Thymus (tissue), 14 donors: ENCODE measurements at places on chromosomes 3 and 15.

DNA sequence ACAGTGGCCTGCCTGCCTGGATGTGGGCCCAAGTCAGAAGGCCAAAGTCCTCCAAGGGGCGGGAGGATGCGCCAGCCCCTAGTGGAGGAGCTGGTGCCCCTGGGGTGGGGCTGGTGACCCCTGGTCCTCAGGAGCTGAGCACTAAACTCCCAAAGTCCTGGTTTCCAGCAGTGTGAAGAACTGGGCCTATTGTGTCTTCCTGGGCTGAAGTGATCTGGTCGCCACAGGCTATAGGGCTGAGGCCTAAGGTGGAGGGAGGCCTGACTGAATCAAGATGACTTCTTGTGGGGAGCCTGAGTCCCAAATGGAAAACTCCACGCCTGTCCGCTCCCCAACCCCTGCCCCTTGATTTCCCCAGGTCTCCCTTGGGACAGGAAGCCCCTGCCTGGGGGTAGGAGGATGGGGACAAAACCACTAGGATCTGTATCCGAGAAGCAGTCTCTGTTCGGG, 753 bp upstream of the FES start:
- H3K4me1 ChIP-seq: peaks cover 22% of the 10 kb centered on the region
- peak overlapping the region; percentile 68 for H3K27ac ChIP-seq
- H3K27me3 ChIP-seq: peaks cover 29% of the 10 kb centered on the region
- DNase-seq: no peak

- DNase-seq: no peak
- peaks cover 4% of the 10 kb centered on the region for H3K4me1 ChIP-seq
- peaks cover 30% of the 10 kb centered on the region for H3K27me3 ChIP-seq
- no peak overlapping the region for H3K27ac ChIP-seq
- no peaks in the 10 kb centered on the region for H3K36me3 ChIP-seq
Observed at GRCh38 chr15:65355988-65356353, 21.8 kb downstream of the IGDCC3 start.

DNA sequence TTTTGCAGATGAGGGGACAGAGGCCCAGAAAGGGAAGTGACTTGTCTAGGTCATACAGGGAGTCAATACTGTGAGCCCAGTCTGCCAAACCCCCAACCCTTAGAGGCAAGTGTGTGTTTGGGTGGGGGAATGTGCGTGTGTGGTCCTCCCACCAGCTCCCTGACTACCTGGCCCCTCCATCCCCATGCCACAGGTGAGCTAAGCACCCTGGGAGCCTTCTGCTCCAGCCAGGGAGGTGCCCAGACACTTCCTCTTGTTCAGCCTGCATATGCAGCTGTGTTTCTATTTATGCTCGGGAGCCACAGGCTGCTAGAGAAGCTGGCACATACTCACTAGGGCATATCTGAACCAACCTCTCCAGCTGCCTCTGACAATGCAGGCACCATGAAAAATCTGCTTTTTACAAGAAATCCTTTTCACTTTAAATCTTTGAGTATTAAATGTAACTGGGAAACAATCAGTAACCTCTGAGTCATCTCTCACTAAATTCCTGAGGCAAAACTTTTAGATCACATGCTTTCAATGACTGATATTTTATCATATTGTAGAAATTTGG, 20.7 kb downstream of the TBC1D2B start:
- peaks cover 24% of the 10 kb centered on the region for H3K36me3 ChIP-seq
- H3K4me3 ChIP-seq: no peak overlapping the region
- peak overlapping the region; percentile 93 for H3K27ac ChIP-seq

DNA sequence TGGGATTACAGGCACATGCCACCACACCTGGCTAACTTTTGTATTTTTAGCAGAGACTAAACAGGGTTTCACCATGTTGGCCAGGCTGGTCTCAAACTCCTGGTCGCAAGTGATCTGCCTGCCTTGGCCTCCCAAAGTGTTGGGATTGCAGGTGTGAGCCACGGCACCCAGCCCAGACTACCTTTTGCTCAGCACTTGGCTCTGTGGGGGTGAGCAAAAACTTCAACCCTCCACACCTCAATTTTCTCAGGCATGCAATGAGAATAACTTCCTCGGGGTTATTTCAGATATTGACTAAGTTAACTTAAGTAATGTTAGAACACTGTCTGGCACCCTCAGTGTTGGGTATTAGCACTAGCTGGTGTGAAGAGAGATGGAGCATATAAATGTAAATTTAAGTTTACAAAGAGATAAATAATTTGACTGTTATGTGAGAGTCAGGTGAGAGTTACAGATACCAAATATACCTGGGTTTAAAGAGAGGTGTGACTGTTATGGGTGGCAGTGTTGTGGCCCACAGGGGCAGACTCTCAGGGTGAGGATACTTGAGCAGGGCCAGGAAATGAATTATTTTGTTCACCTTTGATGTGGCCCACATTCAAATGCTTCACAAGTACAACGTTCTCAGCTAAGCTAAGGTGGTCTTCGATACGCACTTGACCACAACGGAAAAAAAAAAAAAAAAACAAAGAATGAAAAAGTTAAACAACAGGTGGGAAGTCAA, 29.0 kb downstream of the CPOX start:
- H3K4me1 ChIP-seq: peaks cover 18% of the 10 kb centered on the region
- H3K27ac ChIP-seq: no peak overlapping the region
- H3K27me3 ChIP-seq: no peaks in the 10 kb centered on the region
- DNase-seq: no peak

GRCh38 chr3:160401291-160402095, 2.0 kb downstream of the SMC4 start:
- H3K4me3 ChIP-seq: peak overlapping the region; percentile 75
- peaks cover 5% of the 10 kb centered on the region for H3K4me1 ChIP-seq
- peaks cover 9% of the 10 kb centered on the region for H3K36me3 ChIP-seq
- DNase-seq: peak; percentile 16
- no peaks in the 10 kb centered on the region for H3K27me3 ChIP-seq

- H3K27me3 ChIP-seq: peaks cover 32% of the 10 kb centered on the region
- H3K27ac ChIP-seq: no peak within 1 kb of the TSS
- no peaks in the 10 kb centered on the region for H3K36me3 ChIP-seq
- H3K4me3 ChIP-seq: peak within 1 kb of the TSS; percentile 13
- H3K4me1 ChIP-seq: no peaks in the 10 kb centered on the region
Observed at GRCh38 chr15:79431636-79432344, at the start of gene MINAR1. MINAR1 (plus strand) TSS chr15:79432336; CDS start chr15:79456148, 23,812 bp downstream.

DNA sequence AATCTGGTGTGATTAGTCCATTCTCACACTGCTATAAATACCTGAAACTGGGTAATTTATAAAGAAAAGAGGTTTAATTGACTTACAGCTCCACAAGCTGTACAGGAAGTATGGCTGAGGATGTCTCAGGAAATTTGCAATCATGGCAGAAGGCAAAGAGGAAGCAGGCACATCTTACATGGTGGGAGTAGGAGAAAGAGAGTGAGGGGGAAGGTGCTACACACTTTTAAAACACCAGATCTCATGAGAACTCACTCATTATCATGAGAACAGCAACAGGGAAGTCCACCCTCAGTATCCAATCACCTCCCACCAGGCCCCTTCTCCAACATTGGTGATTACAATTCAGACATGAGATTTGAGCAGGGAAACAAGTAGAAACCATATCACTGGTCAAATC, 24.0 kb upstream of the ACP3 start:
- no peak for DNase-seq
- H3K4me3 ChIP-seq: no peak overlapping the region
- no peaks in the 10 kb centered on the region for H3K36me3 ChIP-seq
- no peak overlapping the region for H3K27ac ChIP-seq
- H3K4me1 ChIP-seq: no peaks in the 10 kb centered on the region

GRCh38 chr15:42284551-42284950, 11.3 kb upstream of the TMEM87A start:
- no peaks in the 10 kb centered on the region for H3K27me3 ChIP-seq
- no peaks in the 10 kb centered on the region for H3K4me1 ChIP-seq
- H3K4me3 ChIP-seq: no peak overlapping the region
- DNase-seq: no peak
- H3K27ac ChIP-seq: no peak overlapping the region
